ENCODE measurements at places on chromosomes 4 and X. TPM values are rescaled to one million over a fixed set of nuclear protein-coding genes. Genes with fewer than 3 reads are reported as not detected.

GRCh38 chr4:170741856-170742255, 652.1 kb upstream of the AADAT start:
- DNase-seq: no peak

- DNase-seq: no peak
Measured at GRCh38 chrX:45601052-45601451, 400.4 kb upstream of the DIPK2B start.

DNA sequence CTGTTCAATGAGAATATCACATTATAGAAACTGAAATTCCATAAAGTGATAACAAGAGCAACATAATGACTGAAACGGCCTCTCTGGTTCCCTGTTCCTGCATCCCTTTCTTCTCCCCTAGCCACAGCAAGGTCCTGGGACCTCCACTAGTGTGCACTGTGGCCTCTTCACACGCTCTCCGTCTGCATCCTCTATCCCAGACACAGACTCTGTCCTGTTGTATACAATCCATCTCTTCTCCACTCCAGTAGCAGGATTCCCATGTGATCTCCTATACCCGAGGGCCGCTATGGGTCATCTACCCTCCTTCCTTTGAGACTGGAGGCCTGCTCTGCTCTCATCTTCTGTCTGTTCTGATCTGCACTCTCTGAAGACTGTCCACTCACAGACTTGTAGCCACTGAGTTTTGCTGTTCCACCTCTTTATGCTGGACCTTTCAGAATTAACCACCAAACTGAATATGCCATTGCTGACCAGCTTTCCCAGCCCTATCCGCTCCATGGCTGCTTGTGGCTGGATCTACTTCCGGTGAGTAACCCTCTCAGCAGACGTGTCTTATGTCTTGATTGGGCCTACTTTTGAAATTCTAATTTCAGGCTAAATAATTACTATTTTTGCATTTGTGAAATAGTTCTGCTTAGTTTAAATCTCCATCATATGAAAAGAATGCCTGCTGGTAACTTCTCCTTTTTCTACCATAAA, 105.1 kb upstream of the NAP1L5 start:
- DNase-seq: no peak

DNA sequence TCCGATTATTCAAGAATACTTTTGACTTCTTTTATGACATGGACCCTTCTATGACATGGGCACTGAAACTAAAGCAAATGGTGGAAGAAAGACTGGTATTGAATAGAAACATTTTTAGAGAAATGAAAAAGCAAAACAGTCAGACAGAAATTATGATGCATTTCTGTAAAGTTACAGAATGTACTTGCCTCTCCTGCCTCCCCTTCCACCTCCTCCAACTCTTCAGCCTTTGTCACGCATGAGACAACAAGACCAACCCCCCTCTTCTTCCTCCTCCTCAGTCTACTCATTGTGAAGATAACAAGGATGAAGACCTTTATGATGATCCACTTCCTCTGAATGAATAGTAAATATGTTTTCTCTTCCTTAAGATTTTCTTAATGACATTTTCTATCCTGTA, 46.3 kb upstream of the HUWE1 start:
- no peak for DNase-seq

- no peak for DNase-seq
Measured at GRCh38 chr4:36207831-36208520, 36.3 kb downstream of the ARAP2 start.

- peak; percentile 7 for DNase-seq
Measured at GRCh38 chr4:26909369-26909768, 48.7 kb downstream of the STIM2 start.

DNA sequence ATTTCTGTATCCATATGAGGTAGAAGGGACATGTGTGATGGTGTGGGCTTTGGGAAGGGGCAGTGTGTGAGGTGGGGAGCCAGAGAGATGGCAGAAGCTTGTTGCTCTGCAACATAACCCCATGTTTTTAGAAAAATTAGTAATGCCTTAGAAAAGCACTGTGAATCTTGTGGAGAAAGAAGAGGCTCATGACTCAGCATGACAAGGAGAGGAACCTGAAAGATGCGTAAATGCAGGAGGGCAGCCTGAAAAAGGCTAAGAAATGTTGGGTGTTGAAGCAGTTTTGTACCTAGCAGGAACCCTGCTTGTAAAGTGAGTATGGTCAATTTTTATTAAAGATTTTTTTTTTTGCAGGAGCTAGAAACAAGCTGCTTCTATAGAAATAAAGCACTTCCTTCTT, 59.8 kb downstream of the ARSJ start:
- peak; percentile 21 for DNase-seq

- DNase-seq: peak; percentile 19
Measured at GRCh38 chr4:149785696-149786431, 29.8 kb downstream of the IQCM start.

GRCh38 chr4:168598191-168598590, 101.3 kb downstream of the PALLD start:
- DNase-seq: no peak

DNA sequence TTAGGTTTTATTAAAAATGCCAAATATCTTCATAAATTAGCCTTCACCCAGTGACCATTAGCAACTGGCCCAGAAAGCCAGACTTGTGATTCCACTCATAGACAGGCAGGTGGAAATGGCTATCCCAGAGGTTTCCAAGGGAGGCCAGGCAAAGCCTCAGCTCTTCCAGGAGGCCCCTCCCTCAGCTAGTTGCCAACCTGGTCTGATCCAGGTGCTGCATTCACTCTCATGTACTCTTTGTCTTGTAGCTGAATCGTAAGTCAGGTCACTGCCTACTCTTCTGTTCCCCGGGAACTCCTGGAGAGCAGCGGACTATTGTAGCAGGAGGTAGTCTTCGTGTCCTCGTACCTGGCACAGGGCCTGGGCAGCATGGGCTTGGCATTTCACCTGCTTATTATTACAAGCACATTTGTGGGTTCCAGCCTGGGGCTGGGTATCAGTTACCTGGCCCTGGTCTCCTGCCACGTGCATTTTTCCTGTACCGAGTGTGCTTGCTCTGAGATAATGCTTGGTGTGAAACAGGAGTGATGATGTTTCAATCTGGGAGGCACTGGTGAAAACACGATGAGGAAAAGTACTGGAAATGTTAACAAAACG, 101.6 kb downstream of the FAM193A start:
- no peak for DNase-seq

GABRQ gene
- total RNA-seq: under 0.01 TPM

FAM241A gene
- 1.6 TPM for total RNA-seq

PABPC5 gene
- 1.3 TPM for total RNA-seq

GAGE2A gene
- not detected for total RNA-seq
